ENCODE measurements at places on chromosomes 2 and 18.

DNA sequence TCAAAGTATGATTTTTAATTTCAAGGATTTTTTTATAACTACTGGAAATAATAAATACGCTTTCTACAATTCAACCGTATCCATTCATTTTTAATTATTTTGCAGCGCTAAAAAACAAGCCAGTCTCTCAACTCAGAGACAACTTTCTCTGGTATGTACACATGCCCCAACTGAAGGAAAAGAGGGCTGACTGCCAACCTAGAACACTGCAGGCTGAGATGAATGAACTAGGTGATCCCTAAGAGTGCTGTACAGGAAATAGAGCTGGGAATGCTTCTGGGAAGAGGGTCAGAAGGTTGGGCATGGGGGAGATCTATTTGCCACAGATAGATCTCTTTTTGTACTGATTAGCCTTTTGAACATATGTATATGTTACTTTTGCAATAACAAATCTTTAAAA lies 460.1 kb downstream of the NR4A2 start:
- DNase-seq = no peak

- no peak for DNase-seq
These were observed 116.0 kb downstream of the LIPG start for GRCh38 chr18:49677762-49678413.

DNA sequence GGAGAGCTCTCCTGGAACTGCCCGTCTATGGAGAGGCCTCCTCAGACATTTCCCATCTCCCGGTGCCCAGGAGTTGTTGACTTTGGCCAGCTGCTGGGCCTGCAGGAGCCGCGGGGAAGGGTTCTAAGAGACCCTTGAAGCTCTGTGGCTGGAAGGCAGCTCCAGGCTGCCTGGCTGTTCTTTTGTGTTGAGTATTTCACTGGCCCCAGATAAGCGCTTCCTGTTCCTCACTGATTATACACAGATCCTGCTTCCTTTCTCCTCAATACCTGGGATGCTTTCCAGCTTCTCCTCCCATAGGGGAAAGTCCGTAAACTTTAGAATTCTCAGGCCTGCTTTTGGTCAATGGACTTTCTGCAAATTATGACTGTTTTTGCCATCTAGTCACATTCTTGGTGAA lies 57.8 kb downstream of the TGOLN2 start:
- no peak for DNase-seq

GRCh38 chr2:24986372-24986771 lies 14.6 kb upstream of the DNAJC27 start:
- DNase-seq = no peak

DNA sequence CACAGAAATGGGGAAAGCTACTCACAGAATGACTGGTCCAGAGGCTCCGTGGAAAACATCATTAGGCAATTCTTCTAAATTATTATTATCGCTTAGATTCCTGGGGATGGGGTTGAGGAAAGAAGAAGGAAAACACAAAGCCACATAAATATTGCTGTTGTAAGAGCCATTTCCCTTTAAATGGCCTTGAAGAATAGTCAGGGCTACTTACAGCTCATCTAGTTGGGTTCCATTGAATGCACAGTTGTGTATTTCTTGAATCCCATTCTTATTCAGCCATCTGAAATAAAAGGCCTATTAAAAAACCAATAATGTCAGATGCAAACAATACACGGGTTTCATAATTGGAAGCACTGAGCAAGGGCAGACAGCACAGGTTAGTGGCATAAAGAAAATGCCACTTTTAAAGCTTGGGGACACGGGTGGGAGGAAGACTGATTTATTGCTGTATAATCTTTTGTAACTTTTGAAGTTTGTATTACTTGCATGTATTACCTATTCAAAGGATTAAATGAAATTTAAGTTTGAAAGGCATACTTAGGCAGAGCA lies 171.4 kb downstream of the FSHR start:
- DNase-seq = no peak

GRCh38 chr18:64713284-64713683 lies 564.4 kb upstream of the LINC00305 start:
- no peak for DNase-seq

DNA sequence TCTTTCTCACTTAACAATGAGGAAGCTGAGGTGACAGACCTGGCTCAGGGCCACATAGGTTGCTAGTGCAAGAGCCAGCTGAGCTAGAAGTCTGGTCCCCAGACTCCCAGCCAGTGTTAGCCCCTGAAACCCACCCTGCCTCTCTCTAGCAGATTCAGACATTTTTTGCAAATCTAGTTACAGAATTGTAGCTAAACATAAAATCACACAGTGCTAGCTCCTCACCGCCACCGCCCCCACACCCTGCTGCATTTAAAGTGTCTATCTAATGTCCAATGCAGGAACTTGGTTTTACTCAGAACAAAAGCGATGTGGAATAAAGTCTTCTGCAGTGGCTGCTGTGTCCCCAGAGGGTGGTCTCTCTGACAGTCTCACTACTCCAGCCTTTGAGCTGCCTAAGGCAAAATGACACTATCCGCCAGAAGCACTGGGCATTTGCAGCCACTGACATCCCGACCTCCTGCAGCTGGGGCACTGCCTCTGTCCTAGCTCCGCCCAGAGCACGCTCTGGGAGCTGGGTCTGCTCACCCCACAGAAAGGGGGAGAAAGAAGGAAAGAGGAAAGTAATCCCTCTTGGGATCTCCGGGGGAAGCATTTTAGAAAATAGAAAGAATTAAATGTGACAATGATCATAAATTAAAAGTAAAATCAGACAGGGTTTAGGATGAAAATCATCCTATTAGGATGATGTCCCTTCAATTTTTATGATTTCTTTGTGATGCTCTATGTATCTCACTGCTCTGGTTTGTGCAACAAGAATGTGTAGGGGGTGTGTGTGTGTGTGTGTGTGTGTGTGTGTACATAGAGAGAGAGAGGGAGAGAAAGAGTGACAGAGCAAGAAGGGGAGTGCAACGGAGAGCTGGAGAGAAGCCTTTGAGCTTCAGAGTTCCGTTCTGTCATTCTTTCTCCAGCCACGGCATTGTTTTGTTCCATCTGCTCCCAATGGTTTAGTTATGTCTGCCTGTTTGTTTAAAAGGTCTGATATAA lies 50.5 kb upstream of the ST8SIA3 start:
- DNase-seq = no peak

All from HT-29 (cell line).